Left hindlimb (tissue), 1 donor: ENCODE measurements at places on chromosomes 5 and 9.

DNA sequence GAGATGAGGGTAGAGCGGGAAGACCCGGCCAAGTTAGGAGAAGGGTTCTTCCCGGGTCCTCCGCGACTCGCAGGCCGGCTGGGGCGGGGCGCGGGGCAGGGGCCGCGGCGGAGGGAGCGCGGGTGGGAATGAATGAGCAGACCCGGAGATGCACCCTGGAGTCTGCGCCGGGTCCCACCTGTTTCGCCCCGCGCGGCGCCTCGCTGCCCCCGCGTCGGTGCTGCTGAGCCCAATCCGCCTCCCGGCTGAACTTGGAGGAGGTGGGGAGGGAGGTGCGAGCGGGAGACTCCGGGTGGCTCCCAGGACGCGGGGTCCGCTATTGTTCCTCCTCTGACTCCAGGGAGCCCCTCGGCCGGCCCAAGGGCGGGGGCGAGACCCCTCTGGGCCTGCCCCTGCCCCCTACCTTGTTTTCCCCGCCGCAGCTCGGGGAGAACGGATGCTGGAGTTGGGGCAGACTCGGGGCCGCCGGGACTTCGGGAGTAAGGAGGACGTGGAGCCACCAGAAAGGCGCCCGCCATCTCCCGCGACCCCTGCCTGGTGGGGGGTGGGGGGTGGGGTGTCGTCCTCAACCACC is 659 bp downstream of the RAI14 start:
- DNase-seq, result no peak

DNA sequence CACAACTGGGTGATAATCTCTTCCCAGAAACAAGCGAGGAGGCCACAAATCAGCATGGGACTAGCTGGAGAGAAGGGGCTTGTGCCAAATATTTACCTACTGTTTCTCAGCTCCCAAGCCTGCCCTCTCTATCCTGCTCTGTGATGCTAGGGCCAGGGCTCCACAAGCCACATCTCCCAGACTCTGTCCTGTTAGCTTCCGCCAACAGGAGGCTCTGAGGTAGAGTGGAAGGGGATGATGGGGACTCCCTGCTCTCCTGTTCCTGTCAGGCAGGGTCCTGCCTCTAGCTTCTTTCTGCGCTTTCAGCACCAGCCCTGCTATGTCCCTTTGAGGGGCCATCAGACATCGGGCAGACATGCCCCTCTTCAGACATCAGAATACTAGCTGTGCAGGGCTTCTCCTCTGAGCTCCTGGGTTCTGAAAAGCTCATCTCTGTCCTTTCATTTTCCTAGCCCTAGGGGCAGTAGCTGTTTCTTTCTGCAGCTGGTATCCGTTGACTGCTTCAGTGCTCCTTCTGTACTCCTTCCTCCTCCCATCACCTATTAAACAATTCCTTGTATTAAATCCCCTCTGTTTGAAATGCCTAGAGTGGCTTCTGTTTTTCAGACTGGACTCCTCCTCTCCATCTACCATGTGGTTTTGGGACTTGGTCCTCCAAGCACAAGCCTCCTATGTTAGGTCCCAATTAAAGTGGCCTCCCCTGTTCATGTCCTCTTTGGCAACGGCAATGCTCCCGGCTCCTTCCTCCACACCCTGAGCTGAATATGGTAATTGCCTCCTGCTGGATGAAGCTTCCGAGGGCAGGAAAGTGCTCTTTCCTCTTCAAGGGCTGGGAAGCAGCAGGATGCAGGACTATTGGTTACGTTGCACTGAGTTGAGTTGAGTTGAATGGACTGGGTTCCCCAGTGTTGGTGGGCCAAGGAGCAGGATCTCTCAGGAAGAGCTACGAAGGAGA is 161.1 kb upstream of the TBC1D2 start:
- no peak for DNase-seq

GRCh38 chr9:32413424-32413823 is 29.0 kb downstream of the ACO1 start:
- no peak for DNase-seq

GRCh38 chr5:67516948-67517565 is 320.5 kb upstream of the CD180 start:
- no peak for DNase-seq

DNA sequence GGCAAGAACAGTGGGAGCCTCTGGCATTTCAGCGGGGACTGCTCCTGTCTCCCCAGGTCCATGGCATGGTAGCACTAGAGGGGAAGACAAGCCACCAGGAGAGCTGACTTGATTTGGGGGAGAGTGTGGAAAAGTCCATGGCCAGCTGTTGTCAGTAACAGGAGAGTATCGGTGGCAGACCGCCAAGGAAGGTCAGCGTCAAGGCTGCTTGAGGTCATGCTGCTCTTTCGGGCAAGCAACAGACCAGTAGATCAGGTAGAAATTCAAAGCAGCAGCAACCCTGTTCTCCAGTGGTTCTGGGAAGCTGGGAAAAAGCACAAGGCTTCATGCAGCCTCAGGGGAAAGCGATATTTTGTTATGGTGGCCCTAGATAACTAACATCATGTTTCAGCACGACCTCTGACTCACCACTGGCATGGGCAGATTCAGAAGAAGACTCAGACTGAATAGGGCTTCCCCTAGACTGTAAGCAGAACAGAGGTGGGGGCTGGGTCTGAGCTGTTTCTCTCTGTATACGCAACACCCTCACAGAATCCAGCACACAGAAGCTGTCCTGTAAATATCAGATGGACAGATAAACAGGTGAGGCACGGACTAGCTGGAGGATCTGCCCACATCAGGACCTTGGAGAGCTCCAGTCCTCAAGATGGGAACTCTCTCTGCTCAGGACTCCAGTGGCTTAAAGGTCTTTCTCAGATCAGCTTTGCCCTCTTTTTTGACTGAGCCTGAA is 35.2 kb upstream of the PLEKHG4B start:
- no peak for DNase-seq

DNA sequence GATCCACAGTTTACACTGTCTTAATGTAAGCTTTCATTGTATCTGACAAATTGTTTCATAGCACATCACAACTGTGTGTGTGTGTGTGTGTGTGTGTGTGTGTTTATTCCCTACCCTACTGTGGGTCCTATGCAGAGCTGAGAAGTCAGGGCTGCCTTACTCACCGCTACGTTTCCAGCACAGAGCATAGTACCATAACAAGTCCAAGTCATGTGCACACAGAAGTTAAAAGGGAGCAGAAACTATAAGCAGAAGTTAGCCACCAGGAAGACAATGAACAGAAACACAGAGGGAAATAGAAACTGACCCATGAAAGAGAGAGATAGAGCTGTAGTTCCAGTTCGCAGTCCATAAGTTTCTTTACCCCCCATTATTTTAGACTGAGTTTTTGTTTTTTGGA is 38.2 kb upstream of the DMXL1 start:
- DNase-seq, result no peak

DNA sequence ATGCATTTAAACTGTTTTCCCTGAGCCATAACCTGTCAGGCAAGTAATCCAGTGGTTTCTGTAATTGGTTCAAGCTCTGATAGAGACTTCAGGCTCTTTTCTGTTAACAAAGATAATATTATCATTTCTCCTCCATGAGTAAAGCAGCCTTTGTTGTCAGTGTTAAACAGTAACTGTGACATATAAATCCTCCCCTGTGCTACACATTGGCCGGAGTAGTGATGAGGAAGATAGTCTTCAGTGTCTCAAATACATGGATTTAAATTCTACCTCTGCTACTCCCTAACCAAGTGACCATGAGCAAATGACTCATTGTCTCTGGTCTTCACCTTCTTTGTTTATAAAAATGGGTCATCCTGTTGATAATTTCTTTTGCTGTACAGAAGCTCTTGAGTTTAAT is 615.5 kb upstream of the CHD1 start:
- no peak for DNase-seq

- DNase-seq, result no peak
Observed at GRCh38 chr5:10870791-10871190, 109.8 kb upstream of the DAP start.

DNA sequence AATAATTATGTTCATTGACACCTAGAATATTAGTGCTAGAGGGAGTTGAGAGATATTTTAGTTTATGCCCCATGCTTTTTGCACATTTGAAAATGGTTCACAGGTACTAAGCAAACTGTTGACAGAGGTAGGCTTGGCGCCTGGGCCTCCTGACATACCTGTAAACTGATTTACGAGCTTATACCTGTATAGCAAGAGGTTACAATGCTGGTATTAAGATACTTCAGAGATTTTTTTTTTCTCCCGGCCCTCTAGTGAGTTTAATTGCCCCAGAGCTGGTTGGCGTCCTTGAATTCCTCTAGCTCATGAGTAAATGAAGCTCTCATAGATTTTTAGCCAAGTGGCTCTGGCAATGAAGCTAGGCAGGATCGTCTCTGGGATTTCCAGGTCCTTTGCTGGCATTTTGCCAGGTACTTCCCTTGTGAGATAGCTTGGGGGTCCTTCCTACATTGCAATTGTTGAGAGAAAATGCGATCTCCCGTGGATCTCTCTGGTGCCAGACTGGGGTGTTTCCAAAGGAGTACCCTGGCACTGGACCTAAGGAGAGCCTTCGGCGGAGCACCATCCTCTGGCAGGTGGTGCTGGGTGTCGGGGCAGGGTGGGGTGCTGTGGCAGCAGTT is 9.0 kb downstream of the SLC36A1 start:
- no peak for DNase-seq

DNA sequence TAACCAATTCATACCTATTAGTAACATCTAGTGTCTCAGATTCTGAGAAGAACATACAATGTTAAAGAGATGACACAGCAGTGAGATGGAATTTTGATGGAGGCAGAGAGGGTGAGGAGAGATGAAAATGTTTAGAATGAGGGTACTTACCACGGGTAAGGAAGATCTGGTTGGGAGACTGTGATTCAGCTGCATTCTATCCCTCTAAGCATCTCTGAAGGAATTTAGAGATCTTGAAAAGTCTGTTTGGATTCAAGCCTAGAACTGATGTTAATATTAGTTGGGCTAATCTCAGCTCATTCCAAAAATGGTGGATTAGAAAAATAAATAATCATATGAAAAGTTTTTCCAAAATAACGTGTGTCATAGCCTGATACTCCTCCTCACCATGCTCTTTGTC is 191.5 kb upstream of the CLINT1 start:
- no peak for DNase-seq

DNA sequence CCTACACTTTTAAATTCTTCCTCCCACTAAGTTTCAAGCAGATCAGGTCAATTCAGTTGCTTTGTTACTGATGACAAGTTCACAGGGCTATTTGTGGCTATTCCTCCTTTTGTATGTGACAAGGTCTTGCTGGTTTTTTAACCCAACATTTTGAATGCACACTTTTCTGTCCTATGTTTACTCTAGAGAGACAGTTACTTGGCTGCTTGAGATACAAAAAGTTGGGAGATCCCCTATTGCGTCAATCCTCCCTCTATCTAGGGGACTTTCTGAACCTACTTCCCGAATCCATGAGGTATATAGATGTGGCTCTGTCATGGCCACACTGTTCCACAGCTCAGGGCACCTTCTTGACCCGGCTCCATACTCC is 386.7 kb downstream of the NTRK2 start:
- DNase-seq, result no peak

GRCh38 chr9:88741335-88741734 is 206.4 kb downstream of the NXNL2 start:
- DNase-seq, result no peak

DNA sequence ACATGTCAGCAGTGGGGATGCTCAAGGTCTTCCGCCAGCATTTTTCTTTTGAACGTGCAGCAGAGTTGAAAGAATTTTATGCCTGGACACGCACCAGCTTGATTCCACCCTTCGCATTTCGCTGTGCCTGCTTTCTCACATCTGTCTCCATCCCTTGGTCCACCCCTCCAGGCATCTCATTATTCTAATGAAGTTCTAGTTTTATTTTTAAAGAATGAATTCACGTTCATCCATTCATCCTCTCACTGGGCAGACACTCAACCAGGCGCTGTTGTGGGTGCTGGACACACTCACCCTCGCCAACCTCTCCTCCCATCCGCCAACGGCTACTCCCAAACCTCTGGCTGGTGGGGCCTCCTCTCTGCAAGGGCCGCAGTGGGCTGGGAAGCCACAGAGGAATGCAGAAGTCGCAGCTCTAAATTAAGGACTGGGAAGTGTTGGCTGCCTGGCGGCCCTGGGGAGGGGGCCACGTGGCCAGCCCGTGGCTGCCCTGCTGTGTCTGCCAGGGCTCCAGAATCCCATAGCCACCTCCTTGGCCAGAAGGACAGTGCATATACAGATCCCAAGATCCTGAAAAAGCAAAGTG is 6.7 kb downstream of the SUSD3 start:
- DNase-seq, result peak; percentile 64

DNA sequence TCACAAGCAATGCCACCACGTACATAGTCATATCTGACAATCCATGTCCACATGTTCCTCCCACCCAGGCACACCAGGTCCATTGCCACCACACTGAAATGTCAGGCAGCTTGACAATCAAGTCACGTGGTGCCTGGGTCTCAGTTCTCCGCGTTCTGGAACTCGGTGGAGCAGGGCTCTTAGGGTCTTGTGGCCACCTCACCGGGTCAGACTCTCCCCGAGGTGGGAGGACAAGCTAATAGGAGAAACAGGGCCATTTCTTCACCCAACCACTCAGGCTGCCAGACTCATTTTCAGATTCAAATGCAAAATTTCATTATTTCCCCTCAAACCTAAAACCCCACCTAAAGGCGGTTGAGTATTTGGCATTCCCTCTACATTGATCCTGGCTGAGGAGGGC is 200.5 kb upstream of the GAS1 start:
- peak; percentile 38 for DNase-seq

DNA sequence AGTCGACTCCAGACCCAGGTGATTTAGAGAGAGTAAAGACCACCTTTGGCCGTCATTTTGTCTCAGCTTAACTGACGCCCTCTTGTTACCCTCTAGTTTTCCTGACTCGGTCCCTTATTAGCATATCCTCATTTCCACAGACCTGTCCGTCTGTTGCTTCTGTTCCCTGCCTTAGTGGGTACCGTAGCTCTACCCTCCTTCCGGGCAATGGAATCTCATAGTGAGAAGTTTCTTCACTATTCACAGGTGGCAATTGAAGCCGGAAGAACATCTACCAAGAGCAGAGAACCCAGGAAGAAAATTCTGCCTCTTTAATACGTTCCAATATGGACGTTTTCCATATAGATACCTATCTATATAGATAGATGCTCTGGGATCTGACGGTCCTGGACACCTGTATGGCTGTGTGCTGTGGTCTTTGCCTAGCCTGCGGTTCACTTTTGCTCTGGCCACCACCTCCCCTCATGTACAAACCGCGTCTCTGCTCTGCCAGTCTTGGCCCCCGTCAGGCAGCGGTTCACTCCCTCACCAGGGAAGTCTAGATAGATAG is 652 bp upstream of the TMEM161B start:
- no peak for DNase-seq

DNA sequence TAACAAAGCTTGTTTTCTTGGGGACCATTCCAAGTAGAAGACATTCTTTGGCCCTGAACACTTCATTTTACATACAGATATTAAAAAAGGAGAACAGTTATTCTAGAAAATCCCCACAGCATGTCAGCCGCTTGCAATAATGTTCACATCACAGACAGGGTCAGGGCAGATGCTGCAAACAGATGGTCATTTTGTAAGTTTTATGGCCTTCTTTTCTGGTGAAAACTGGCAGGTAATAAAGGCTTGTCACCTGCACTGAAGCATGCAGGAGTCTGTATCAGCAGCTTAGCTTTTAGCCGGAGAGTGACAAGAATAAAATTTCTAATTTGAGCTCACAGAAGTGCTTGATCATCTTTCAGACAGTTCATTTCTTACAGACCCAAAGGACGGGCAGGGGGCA is 220.9 kb upstream of the DAP start:
- DNase-seq, result no peak
